ENCODE measurements at places on chromosomes 2 and 18.

GRCh38 chr2:173458991-173459780 is 104.5 kb downstream of the CDCA7 start:
- no peak for DNase-seq

DNA sequence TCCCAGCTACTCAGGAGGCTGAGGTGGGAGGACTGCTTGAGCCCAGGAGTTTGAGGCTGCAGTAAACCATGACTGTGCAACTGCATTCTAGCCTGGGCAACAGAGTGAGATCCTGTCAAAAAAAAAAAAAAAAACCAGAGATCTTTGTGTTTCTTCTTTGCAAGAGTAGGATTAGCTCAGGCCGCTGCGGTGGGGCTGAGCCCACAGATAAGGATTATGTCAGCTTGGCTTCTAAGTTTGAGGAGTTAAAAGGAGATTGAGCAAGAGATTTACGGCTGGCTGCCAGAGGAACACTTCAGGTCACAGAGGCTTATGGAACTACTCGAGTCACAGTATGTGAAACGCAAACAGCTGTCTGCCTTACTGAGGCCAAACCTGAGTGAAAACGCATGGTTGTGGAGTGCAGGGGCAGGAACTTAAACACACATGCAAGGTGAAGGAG is 146.7 kb upstream of the L3MBTL4 start:
- peak; percentile 36 for DNase-seq

- peak; percentile 44 for DNase-seq
These were observed 10.7 kb upstream of the ADCY3 start for GRCh38 chr2:24930768-24931167.

DNA sequence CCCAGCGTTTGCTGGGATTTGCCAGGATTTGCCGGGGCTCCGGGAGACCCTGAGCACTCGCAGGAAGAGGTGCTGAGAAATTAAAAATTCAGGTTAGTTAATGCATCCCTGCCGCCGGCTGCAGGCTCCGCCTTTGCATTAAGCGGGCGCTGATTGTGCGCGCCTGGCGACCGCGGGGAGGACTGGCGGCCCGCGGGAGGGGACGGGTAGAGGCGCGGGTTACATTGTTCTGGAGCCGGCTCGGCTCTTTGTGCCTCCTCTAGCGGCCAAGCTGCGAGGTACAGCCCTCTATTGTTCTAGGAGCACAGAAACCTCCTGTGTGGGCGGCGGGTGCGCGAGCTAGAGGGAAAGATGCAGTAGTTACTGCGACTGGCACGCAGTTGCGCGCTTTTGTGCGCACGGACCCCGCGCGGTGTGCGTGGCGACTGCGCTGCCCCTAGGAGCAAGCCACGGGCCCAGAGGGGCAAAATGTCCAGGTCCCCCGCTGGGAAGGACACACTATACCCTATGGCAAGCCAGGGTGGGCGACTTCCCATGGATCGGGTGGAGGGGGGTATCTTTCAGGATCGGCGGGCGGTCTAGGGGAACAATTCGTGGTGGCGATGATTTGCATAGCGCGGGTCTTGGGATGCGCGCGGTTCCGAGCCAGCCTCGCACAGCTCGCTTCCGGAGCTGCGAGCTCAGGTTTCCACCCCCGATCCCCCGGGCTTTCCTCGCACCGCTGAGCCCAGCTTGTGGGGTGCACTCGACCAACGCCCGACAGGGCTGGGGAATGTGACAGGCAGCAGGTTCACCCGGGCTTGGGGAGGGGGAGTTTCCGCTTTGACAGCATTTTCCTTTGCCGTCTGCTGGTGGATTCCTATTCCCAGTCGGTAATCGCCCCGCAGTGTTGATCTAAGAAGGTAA is 2.8 kb downstream of the ONECUT2 start:
- DNase-seq = peak; percentile 46

DNA sequence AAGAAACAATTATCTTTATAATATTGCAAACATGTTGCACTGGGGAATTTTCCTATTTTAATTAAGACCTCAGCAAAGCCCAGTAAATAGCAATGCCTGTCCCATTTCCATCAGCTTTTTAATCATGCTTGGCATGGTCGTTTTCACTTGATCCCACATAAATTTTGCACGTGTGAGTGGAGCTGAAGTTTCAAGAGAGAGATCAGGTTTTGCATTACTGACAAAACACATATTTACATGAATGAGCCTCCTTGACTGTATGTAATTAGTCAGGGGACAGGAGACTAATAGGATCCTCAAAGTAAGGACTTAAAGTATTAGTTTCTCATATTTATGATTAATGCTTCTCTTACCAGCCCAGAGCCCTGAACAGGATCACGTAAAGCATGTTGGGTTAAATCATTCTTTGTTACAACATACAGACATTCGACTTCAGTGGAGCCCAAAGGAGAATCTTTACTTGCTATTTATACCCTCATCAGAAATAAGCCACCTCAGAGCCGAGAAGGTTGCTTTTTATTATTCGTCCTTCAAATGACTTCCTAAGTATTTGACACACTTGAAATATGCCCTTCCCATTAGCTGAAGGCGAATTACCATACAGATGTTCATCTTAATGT is 711.3 kb downstream of the GALR1 start:
- DNase-seq = no peak

- DNase-seq = no peak
These were observed 132.1 kb downstream of the SH3RF3 start for GRCh38 chr2:109260886-109261700.

GRCh38 chr2:11744631-11745394 is 1.6 kb upstream of the LPIN1 start:
- DNase-seq = peak; percentile 60

DNA sequence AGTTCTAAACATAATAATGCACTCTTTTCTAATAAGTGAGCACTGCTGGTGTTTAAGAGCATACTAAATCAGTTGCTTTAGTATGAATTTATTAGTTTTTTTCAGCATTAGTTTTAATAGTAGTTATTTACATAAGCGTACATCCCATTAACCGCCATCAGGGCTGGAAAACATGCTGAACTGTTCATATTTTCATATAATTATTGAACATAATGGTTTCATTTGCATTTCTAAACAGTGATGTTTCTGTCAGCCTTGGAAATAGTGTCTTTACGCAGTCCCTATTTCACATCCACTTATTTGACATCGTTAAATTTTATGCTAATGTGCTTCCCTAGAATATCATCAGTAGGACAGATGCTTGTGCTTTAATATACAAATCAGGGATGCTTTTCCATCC is 71.5 kb downstream of the KIAA1328 start:
- no peak for DNase-seq

- DNase-seq = peak; percentile 37
These were observed 348.0 kb downstream of the DLGAP1 start for GRCh38 chr18:4107049-4107467.

DNA sequence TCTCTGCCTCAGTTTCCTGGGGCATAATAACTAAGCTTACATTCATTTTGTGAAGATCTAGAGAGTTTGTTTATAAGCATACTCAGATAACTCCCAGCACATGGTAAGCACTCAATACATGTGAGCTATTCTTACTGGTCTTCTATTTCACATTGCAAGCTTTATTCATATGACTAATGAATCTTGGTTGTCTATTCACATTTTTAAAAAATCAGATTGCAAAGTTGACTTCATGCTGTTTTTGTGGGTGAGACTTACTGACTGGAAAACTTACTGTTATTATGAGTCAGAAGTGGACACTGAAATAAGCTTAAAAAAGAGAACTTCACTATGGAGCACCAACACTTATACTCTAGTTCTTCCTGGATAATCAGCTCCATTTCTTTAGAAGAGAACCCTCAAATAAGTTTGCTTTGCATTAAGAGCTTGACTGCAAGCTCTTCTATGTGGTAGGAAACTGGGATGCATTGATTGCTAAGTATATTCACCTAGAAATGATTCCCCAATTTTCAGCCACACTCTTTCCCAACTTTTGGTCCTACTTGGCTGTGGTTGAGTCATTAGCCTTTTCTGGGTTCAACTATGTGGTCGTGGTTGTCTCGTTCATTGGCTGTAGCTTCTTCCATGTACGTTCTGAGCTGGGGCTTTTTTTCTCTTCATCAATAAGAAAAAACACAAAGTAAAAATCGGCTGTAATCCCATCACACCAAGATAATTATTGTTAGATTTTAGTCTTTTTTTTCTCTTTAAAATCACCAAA is 29.5 kb upstream of the RBMS1 start:
- peak; percentile 55 for DNase-seq

GRCh38 chr2:199903111-199903510 is 8.0 kb upstream of the C2orf69 start:
- peak; percentile 48 for DNase-seq

GRCh38 chr2:26633351-26633945 is 7.7 kb downstream of the CIB4 start:
- no peak for DNase-seq

Measured in fibroblast of the aortic adventitia (primary cell).